ENCODE measurements at places on chromosomes 5 and 9.
A peak's percentile ranks its signal among the peaks of the same experiment; 100 is the strongest.

DNA sequence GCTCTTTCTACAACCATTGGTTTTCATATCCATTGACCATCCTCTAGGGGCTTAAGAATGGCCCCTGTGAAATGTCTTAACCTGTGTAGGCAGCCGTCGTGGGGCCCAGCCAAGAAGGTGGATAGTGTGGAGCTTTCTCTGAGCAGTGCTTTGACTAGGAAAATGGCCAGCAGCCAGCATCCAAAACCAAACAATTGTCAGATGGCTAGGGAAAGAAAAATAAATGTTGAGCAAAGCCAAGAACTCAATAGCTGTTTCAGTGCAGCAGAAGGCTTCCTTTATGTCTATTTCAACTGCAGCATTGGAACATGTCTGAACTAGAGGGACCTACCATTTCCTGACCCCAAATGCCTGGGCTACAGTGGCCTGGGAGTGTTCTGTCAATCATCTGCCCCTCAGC is 374.9 kb downstream of the TLE4 start:
- DNase-seq = no peak

GRCh38 chr5:97891971-97892370 is 708.9 kb upstream of the RIOK2 start:
- DNase-seq = no peak

GRCh38 chr9:120710110-120710981 is 3.9 kb downstream of the MEGF9 start:
- DNase-seq = no peak

- DNase-seq = no peak
Measured at GRCh38 chr9:128903871-128904620, 16.7 kb upstream of the PHYHD1 start.

DNA sequence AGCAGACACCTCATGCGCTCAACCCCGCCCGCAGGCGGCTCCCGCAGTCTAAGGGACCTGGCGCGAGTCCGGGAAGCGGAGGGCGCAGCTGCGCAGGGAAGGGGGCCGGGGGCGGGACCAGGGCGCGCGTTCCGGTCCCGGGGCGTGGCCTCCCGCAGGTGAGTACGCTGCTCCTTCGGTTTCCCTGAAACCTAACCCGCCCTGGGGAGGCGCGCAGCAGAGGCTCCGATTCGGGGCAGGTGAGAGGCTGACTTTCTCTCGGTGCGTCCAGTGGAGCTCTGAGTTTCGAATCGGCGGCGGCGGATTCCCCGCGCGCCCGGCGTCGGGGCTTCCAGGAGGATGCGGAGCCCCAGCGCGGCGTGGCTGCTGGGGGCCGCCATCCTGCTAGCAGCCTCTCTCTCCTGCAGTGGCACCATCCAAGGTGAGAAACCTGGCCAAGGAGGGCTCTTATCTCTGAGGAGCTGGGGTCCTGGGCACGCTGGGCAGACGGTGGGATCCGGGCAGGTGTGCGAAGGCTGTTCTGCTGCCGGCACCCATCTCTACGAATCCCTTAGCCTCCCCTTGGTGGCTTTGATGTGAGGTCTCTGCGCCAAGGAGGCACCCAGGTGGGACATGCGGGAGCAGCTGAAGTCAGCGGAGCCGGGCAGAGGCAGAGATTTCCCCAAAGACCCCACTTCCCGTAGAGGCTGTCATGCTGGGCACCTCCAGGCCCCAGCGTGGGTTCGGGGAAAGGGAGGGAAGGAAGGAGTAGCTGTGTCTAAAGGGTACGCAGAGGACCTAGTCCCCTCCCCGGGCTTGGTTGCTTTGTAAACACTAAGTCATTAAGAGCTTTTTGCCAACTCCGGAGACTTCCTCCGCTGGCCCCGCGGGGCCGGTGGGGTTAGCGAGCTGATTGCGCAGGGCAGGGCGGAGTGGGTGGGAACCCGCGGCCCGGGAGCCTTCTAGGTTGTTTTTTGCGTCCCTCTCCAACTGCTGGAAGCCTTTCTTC is at the start of gene F2RL1:
TSS of gene F2RL1 (plus strand) at position 187 of the 988 bp plus-strand sequence. CDS start at position 340, 153 bp downstream.
- DNase-seq = peak; percentile 83

DNA sequence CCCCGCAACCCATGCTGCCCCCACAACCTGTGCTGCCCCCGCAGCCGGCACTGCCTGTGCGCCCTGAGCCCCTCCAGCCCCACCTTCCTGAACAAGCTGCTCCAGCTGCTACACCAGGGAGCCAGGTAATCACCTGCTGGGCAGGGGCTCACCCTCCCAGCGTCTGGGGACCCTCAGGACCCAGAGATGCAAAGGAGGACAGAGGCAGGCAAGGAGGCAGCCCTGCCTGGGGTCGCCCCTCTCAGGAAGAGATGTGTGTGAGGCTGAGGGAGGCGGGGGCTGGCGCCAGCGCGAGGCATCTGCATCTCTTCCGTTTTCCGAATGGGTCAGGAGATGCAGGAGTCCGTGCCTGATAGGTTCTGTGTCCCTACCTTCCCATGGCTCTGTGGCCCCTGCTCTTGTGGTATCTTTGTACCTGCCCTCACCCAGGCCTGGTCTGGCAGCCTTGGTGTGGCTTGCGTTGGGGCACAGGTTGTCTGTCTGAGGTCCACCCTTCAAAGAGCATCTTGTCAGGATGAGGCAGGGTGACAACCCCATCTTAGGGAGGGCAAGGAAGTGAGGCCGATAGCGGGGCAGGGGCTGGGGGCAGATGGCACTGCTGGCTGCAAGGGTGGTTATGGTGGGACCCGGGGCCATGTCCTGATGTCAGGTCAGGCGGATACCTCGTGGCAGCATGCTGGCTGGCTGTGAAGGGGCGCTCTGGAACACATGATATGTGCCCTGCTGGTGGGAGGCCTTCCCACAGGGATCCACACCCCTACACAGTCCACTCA is 75.7 kb downstream of the WNK2 start:
- DNase-seq = no peak

- no peak for DNase-seq
Measured at GRCh38 chr5:40428126-40428525, 251.6 kb upstream of the PTGER4 start.

- no peak for DNase-seq
Measured at GRCh38 chr5:66041627-66042026, 102.5 kb upstream of the SREK1 start.

DNA sequence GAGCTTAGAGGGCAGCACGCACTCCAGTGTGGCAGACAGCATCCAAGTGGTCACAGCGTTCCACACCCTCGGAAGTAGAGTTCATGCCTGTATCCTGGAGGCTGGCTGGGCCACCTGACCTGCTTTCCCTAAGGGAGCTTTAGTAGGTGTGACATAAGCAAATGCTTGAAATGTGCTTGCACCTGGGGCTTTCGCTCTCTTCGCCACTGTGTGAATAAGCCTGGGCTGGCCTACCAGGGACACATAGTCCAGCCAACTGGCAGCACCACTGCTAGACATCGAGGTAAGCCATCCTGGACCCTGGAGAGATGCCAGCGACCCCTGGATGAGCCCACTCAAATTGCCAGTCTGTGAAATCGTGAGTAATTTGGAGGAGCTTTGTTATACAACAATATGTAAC is 24.9 kb upstream of the IRX4 start:
- no peak for DNase-seq

GRCh38 chr9:4211032-4211725 is 88.7 kb downstream of the GLIS3 start:
- DNase-seq = no peak

DNA sequence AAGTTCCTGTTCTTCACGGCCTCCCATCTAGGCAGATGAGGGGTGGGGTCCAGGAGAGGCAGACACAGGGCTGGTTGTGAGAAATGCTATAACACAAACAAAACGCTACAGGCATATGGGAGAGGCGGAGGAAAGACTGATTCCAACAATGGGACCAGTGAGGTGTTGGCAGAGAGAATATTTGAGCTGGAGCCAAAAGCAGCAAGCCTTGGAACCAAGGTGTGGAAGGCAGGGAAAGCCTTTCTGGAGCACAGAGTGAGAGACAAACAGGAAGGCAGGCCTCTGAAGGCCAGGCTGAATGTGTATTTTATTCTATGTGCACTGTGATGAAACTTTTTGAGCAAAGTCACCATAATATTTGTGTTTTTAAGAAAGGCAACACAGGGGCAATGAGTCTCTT is 2.9 kb downstream of the ATPSCKMT start:
- no peak for DNase-seq

DNA sequence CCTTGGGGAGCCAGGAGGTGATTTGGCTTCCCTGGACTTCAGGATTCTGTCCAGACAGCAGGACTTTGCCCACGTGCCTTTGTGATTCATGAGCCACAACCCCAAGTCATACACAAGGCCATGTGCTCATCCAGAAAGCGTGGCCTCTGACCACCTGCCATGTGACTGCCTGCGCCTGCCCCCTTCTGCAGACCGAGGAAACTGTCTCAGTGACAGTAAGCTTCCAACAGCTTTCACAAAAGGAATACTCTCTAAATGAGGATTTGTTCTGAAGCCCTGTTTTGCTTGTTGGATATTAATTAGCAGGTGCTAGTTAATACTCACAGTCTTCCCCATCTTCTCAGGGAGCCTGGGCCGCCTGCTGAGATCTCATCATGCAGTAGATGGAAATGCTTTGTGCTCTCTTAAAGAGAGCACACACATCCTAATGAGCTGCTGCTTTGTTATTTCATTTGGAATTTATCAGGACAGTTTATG is 36.9 kb upstream of the ANGPTL2 start:
- DNase-seq = no peak

GRCh38 chr5:157594675-157595459 is 19.3 kb upstream of the ADAM19 start:
- no peak for DNase-seq

- DNase-seq = no peak
Measured at GRCh38 chr5:124912638-124913328, 166.3 kb upstream of the ZNF608 start.

DNA sequence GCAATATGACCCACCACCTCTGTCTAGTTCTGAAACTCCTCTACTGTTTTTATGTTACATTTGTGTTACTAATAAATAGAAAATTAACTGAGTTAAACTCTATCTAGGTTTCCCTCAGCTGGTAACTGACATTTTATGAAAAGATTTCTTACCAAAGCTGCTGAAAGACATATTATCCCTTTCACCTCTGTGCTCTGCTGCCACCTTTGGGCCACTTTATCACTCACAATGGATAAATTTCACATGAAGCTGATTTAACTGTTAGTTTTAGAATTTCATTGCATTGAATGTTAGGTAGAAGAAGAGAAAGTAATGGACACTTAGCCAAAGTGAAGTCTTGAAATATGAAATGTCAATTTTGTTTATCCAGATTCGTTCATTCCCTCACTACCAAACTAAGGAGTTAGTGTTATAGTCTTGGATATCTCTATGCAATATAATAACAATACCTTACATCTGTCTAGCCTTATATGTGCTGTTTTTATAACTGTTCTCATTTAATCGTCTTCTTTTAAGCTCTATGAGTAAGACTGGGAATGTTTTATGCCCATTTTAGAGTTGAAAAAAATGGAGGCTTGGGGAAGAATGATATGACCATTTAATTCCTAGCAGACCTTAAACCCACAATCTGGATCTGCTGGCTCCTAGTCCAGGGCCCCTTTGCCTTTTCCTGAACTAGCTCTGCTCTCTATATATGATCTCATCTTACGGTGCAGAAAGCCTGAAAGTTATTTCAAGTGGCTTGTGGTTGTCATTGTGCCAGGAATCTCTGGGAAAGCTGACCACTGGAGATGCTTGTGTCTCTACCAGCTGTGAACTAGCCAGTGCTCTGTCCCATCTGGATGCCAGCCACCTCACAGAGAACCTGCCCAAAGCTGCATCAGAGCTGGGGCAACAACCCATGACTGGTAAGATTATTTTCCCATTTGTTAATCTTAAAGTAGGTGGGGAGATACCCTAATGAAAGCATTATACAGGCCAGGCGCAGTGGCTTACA is 97.1 kb downstream of the GOLPH3 start:
- no peak for DNase-seq

- DNase-seq = no peak
Measured at GRCh38 chr5:128353441-128354107, 184.5 kb downstream of the FBN2 start.

GRCh38 chr5:22541037-22541436 is 312.1 kb downstream of the CDH12 start:
- DNase-seq = no peak

GRCh38 chr9:3675946-3676345 is 150.1 kb upstream of the RFX3 start:
- no peak for DNase-seq

- peak; percentile 87 for DNase-seq
Measured at GRCh38 chr5:180201051-180201987, 7.7 kb downstream of the RASGEF1C start.

- DNase-seq = no peak
Measured at GRCh38 chr5:90689064-90689463, 130.5 kb downstream of the ADGRV1 start.

GRCh38 chr5:118121258-118121657 is 867.1 kb downstream of the DTWD2 start:
- DNase-seq = no peak

GRCh38 chr5:146836226-146836842 is 42.2 kb downstream of the PPP2R2B start:
- no peak for DNase-seq

DNA sequence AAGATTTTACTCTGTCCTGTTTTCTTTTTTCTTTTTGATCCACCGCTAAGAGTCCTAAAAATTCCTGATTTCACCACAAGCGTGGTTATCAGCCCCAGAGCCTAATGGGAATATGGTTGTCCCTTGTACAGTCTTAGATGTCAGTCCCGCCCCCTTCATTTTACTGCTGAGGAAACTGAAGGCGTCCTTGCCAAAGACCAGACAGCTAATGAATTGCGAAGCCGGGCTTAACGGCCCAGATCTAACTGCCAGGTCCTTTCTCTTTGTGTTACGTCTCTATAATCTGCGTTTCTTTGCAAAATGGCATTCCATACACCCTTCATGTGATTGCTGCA is 497 bp downstream of the NSA2 start:
- no peak for DNase-seq

- no peak for DNase-seq
Measured at GRCh38 chr9:16869882-16870595, 431 bp downstream of the BNC2 start.

GRCh38 chr9:111914749-111915424 is 18.3 kb downstream of the UGCG start:
- DNase-seq = no peak

Measured in 8988T (cell line).